Activated CD4-positive, alpha-beta T cell treated with anti-CD3 and anti-CD28 coated beads, Interleukin-2, amount 10 ng/mL, durations not matched to agents 24 days and 14 days (primary cell): ENCODE measurements at places on chromosomes 5 and 9.
A peak's percentile ranks its signal among the peaks of the same experiment; 100 is the strongest.

DNA sequence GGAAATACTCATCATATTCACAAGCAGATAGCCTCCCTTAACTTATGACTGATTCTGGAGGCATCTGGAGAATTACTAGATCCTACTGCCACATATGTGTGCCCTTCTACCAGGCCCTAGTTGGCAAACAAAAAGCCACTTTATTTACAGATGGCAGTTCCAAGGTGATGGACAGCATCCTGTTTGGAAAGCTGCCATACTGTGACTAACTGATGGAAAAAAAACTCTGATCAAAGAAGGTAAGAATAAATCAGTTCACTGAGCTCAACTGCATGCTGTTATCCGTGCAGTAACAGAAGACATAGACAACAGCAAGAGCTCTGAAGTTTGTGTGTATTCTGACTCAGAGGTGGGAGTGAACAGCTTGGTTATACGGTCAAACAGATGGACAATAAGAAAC lies 279.8 kb upstream of the POU5F2 start:
- H3K27ac ChIP-seq = no peak overlapping the region
- peaks cover 50% of the 10 kb centered on the region for H3K36me3 ChIP-seq

DNA sequence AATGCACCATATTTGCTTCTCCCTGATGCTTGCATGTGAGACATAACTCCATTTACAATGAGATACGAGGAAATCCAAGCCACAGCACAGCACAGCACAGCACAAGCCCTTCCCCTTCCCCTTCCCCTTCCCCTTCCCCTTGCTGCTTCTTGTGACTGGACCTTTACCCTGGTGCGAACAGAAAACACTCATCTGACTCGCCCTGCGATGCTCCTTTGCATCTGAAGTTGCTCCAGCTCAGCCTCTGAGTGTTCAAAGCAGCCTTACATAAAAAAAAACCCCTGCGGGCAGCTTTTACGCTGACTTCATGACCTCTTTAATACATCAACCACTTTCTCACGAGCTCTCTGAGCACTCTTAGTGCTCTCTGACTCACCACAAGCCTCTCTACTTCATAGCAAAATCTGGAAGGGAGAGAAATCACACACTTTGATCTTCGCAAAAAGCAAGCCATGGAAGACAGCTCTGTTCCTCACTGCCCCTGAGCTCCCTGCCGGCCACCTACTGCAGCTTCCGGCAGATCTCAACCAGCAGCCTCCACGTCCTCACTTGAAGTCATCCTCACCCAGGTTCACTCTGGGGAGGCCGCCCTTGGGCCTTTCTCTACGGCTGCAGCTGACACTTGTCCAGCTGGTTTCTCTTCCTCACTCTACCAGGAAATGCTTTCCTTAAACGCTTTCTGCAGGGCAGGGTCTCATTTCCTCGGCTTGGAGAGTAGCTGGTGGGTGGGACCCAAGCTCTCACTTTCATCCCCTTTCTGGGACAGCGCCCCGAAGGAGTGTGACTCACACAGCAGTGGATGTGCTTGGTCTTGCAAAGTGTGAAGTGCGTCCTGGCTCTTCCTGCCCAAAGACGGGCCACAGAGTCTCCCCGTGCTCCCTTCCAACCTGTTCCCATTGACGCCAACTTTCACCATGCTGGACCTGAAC lies 5.3 kb downstream of the SLC34A1 start:
- peaks cover 4% of the 10 kb centered on the region for H3K27me3 ChIP-seq
- H3K4me3 ChIP-seq = peak overlapping the region; percentile 23
- H3K4me1 ChIP-seq = peaks cover 33% of the 10 kb centered on the region
- peak; percentile 82 for DNase-seq
- no peaks in the 10 kb centered on the region for H3K36me3 ChIP-seq

GRCh38 chr9:78769690-78770089 lies 472.8 kb downstream of the PSAT1 start:
- no peaks in the 10 kb centered on the region for H3K36me3 ChIP-seq
- no peak for DNase-seq
- H3K4me1 ChIP-seq = no peaks in the 10 kb centered on the region
- no peaks in the 10 kb centered on the region for H3K27me3 ChIP-seq

DNA sequence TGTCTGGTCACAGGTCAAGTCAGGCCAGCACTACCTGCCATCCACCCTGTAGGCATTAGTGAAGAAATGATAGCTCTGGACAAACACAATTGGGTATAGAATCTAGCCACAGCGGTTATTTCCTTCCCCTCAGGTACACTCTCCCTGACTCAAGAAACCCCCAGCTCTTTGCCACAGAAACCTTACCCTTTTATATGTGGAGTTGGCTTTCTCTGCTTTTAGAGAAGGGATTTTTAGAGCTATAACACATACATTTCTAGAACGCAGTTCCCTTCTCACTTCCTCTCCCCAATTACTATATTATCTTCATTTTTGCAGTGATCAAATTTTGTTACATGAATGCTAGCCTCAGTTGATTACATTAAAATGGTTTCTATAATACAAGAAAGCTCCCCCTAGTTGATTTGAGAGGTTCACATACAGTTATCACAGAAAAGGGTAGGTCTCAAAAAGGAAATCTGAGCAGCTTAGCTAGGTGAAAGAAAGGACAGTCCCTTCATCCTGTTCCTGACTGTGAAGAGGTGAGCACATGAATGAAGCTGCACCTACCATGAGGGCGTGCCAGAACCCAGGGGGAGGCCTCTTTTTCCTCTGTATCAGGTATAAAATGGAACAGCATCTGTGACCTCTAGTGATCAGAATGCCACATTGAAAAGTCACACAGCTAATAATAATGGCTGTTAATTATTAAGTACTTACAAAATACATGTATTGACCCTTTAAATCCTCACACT lies 425.6 kb downstream of the KIAA0825 start:
- DNase-seq = no peak
- no peak overlapping the region for H3K4me3 ChIP-seq
- H3K27ac ChIP-seq = no peak overlapping the region

DNA sequence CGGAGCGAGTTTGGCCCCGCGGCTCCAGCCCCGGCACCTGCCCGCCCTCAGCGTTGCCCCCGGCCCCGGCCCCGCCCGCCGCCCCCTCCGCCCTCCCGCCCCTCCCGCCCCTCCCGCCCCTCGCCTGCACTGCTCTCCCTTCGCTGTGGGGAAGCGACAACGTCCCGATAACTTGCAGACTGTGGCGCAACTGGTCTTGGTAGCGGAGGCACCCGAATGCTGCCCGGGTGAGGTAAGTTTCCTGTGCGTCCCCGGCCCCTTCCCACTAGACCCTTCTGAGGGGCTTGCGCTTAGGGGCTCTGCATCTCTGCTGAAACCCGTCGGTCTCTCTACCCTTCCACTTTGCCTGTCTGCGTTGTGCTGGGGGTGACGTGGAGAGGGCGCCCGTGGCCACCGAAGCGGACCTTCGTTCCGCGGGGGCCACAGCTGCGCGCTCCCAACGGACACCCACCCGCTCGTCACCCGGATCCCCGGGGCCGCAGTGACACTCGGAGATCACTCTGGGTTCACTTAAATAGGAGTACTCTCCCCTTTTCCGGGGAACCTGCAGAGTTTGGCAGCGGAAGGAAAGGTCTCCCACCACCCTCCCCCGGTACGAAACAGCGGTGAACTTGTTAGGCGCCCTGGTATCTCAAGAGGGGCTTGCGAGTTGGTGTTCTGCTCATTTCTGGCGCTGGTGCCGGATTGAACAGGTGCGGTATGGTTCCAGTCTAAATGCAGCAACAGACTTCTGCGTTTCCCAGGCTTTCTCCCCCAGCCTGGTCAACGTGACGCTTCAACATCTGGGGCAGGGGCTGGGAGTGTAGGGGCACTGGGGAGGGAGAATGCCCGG lies 707 bp downstream of the PIP5K1B start:
- H3K4me3 ChIP-seq = peak overlapping the region; percentile 94
- peaks cover 53% of the 10 kb centered on the region for H3K27me3 ChIP-seq
- peaks cover 32% of the 10 kb centered on the region for H3K4me1 ChIP-seq
- DNase-seq = peak; percentile 70
- H3K27ac ChIP-seq = peak overlapping the region; percentile 93

DNA sequence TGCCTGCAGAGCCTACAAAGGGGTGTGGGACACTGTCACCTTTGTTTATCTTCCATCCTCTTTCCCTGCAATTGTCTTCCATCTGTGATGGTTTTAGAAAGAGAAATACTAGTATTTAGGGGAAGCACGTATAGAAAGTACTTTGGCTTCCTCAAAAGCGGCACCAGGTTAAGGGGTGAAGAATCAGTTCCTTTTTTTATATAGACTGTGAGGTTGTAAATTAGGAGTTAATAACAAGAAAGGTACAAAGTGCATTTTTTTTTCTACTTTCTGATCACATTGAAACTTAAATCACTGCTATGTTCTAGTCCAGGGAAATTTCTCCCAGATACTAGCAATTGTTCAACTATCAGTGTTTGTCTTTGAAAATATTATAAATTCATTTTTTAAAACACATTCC lies 219.3 kb downstream of the CEMIP2 start:
- H3K27me3 ChIP-seq = peaks cover 37% of the 10 kb centered on the region
- no peak overlapping the region for H3K27ac ChIP-seq
- H3K4me3 ChIP-seq = no peak overlapping the region
- H3K4me1 ChIP-seq = no peaks in the 10 kb centered on the region
- DNase-seq = no peak

GRCh38 chr5:56270058-56270457 lies 36.9 kb upstream of the ANKRD55 start:
- no peaks in the 10 kb centered on the region for H3K36me3 ChIP-seq
- H3K4me3 ChIP-seq = no peak overlapping the region
- peaks cover 2% of the 10 kb centered on the region for H3K27me3 ChIP-seq
- peak; percentile 60 for DNase-seq

- peaks cover 8% of the 10 kb centered on the region for H3K4me1 ChIP-seq
- no peak overlapping the region for H3K4me3 ChIP-seq
- no peaks in the 10 kb centered on the region for H3K36me3 ChIP-seq
- no peaks in the 10 kb centered on the region for H3K27me3 ChIP-seq
- DNase-seq = no peak
Observed at GRCh38 chr9:106755736-106756135, 107.2 kb upstream of the ZNF462 start.

DNA sequence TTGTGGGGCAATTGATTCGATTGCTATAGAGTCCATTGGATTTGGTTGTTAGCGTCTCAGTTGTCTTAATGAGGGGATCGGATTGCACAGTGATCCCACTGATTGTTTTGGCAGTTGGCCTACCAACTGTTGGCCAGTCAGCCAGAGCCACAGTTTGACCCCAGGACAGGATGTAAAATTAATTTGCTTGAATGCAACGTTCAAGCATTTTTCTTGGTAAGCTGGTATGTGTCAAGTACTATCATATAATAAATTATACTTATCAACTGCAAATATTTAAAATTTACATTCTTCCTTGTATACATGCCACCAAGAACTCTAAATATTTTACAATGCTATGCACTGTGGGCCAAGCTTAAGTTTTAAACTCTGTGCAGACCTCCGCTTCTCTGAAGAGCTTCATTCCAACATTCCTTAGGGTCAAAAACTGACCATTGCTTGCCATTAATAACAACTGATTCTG lies 80.4 kb upstream of the OSMR start:
- H3K27me3 ChIP-seq = peaks cover 8% of the 10 kb centered on the region
- H3K27ac ChIP-seq = no peak overlapping the region
- no peaks in the 10 kb centered on the region for H3K4me1 ChIP-seq
- no peaks in the 10 kb centered on the region for H3K36me3 ChIP-seq
- no peak overlapping the region for H3K4me3 ChIP-seq

- no peak overlapping the region for H3K4me3 ChIP-seq
- no peak for DNase-seq
- no peaks in the 10 kb centered on the region for H3K27me3 ChIP-seq
- H3K36me3 ChIP-seq = no peaks in the 10 kb centered on the region
- H3K4me1 ChIP-seq = no peaks in the 10 kb centered on the region
- no peak overlapping the region for H3K27ac ChIP-seq
Observed at GRCh38 chr9:100619665-100620064, 41.8 kb downstream of the CAVIN4 start.

GRCh38 chr5:66854416-66854815 lies 258.2 kb downstream of the MAST4 start:
- no peak for DNase-seq
- H3K27me3 ChIP-seq = no peaks in the 10 kb centered on the region
- H3K4me1 ChIP-seq = peaks cover 31% of the 10 kb centered on the region
- peaks cover 5% of the 10 kb centered on the region for H3K36me3 ChIP-seq
- H3K27ac ChIP-seq = no peak overlapping the region
